ENCODE measurements at places on chromosomes 11 and 22.

DNA sequence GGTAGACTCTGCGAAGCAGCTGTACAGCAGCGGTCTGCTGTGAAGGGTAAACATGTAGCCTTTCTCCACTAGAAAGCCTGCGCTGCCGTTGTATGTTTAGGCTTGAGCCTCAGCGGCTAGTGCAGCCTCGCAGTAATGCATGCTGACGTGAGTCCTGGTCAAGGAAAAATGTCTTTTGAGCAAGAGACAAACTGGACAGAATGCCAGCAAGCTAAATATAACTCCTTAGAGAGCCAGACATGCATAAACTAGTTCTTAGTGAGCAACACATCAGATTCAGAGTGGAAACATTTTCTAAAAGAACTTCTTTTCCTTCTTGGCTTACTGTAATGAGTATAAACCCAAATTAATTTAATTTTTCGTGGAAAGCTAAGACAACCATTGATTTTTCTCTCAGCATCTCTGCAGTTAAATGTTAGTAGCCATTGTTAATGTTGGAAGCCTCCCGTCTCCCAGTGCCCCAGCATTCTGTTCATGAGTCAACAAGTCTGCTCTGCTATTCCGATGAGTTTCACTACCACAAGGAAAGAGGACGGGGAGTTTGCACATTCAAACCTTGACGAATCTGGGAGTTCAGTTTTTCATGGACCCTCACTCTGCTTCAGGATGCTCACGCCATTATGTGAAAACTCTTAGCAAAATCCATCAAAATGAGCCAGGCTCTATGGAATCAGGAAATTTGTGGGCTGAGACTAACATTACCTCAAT lies 51.4 kb downstream of the JAM3 start:
- DNase-seq: no peak

GRCh38 chr11:45664376-45665205 lies 831 bp downstream of the CHST1 start:
- DNase-seq: no peak

GRCh38 chr11:109994907-109995306 lies 98.3 kb upstream of the ZC3H12C start:
- DNase-seq: no peak

- DNase-seq: no peak
These were observed 13.1 kb upstream of the E2F8 start for GRCh38 chr11:19253817-19254216.

DNA sequence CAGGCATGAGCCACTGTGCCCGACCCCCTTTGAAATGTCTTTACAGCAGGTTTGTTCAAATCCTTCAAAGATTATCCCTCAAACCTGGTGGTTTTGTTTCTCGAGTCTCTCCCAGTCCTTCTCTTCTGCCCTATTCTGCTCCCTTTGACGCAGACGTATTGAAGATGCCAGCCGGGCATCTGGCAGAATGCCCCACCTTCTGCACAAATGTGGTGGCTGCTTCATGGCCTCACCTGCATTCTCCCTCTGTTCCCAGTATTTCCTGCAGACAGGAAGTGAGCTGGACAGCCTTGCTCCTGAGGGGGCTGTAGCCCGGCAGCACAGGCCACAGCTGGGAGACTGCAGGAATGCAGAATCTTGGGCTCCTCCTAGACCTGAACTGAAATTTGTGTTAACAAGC lies 4.8 kb upstream of the NAP1L4 start:
- DNase-seq: no peak

DNA sequence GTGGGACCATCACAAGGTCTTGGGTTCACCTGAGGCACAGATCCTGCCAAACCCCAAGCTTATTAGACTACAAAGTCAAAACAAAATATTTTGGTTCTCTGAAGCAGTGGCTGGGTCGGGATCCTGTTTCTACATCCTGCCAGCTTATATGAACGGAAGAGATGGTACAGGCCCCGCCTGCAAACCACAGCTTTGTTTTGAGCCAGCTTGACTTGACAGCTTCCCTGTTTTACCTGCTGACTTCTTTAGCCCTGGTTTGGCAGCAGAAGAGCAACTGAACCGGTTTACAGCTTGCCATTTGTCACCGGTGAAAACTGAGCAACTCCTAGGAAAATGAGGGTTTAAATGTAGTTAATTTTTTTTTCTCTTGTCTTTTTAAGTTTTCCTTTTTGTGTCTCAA lies 11.4 kb downstream of the PACS1 start:
- peak; percentile 55 for DNase-seq

GRCh38 chr11:108340973-108341372 lies 118.1 kb downstream of the ATM start:
- DNase-seq: no peak

DNA sequence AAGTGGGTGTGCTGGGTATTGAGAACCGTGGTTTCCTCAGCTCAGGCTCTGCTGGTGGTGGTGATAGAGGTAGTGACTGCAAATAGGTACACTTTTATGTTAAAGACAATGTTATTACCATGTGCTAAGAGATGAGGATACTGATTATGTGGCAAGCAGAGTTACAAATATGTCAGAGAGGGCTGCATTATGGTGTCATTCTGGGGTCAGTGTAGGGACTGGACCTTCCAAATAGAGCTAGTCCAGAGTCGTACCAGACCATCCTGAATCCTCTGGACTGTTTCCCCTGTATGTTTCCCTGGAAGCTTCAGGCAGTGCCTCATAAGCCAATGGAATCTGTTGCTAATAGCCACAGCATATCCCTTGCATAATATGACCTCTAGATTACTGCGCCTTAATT lies at the start of gene DNAJB7:
Gene DNAJB7, minus strand, starts transcription at position 101 of the 400 bp plus-strand sequence. CDS start 119 bp downstream, outside the sequence.
- DNase-seq: no peak

DNA sequence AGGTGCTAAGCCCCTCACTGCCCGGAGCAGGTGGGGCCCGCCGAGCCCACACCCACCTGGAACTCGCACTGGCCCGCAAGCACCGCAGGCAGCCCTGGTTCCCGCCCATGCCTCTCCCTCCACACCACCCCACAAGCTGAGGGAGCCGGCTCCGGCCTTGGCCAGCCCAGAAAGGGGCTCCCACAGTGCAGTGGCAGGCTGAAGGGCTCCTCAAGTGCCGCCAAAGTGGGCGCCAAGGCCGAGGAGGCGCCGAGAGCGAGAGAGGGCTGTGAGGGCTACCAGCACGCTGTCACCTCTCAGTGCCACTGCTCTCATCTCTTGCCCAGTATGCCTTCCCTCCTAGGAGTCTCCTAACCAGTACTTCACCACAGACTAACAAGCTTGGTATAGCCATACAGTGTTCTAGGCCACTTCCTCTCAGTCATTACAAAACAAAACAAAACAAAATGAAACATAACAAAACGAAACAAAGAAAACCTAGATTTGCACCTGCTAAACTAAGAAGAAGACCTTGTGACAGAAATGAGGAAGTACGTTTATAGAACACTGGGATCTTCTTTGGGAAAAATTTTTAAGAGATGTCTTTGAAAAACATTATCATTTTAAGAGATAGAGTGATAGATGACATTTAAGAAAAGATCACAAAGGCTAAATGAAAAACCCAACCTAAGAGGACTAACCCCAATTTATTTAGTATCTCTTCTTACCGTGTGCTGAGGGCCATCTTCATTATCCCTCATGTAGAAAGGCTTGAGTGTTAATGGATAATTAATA lies 47.7 kb upstream of the GAB2 start:
- DNase-seq: no peak

GRCh38 chr11:71525188-71525937 lies 1.7 kb upstream of the KRTAP5-7 start:
- no peak for DNase-seq

GRCh38 chr22:24089951-24090350 lies 78.8 kb downstream of the CABIN1 start:
- DNase-seq: no peak

GRCh38 chr11:117887431-117888138 lies 11.1 kb upstream of the FXYD6 start:
- no peak for DNase-seq

DNA sequence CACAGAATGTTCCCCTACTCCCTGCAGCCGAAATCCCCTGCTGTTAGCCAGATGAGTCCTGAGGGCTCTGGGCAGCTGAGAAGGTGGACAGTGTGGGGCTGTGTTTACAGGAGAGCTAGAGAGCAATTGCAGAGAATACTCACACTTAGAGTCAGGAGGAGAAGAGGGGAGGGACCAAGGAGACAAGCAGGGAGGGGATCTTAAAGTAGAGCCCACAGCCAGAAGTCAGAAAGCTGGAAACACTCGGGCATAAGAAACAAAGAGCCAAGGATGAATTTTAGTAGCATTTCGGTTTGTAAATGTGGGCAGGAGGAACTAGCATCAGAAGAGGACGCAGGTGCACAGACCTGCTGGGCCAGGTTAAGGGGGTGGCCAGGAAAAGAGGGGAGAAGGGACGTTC lies 1435.9 kb downstream of the BRD1 start:
- DNase-seq: no peak

GRCh38 chr11:115617767-115618166 lies 113.6 kb upstream of the CADM1 start:
- no peak for DNase-seq

DNA sequence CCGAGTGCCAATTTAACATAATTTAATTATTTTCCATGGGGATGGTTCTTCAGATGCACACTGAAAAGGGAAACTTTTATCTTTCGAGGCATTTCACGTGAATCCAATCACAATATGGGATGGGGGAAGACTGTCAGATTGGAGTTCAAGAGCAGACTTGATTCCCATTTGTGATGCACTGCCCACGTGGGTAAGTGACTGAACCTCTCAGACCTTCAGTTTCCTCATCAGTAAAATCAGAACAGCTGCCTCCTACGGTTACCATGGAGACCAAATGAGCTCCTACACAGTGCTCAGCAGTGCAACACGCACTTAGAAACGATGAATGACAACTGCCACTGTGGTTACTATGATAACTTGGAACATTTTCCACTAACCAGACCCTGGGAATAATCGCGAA lies 21.7 kb downstream of the KIAA0930 start:
- peak; percentile 42 for DNase-seq

- DNase-seq: no peak
These were observed 1163.7 kb downstream of the FAM181B start for GRCh38 chr11:81569999-81570398.

GRCh38 chr11:77660947-77661346 lies 23.4 kb upstream of the CLNS1A start:
- DNase-seq: no peak

DNA sequence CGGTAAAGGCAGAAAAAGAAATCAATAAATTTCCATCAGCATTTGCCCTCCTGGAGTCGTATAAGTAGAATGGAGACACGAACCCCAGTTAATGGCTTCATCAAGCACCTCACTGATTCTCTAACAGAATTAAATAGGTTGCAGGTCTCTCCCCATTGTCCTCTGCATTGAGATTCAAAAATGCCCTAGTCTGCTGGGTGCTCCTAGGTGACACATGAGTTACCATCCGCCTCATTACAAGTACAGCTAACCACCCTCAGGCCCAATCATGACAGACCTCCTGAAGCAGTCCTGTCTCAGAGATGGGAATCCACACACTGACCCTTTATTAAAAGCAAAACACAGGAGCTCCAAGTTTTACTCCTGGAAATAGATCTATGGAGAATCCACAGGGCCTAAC lies 31.4 kb downstream of the HSPA8 start:
- DNase-seq: no peak

DNA sequence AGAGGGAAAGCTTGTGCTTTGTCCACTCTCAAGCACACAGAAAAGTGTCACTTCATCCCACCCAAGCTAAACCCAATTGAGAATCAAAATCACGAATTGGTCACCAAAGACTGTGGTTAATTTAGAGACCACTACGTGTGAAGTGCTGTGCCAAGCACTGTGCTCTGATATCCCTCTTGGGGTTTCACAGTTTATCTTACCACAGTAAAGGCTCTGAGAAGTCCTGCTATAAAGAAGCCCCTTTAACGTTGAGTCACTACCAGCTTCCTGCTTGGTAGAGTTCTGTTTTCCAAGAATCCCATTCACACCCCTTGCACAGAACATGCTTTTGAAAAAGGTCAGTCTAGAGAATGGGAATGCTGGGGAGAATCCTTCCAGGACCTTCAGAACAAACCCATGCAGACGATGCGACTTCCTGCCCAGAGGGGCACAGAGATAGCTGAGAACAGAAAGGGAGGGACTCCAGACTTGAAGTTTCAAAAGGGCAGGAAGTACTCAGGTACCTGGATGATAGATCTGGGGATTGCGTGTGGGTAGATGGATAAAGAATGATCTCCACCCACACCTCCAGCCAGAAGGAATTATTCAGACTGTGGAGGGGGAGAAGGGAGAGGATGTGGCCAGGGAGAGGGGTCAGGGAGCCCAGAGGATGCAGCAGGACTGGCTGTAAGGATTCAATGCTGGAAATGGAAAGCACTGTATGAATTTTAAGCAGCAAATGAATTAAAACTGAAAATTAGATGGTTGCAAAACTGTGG lies 18.1 kb upstream of the TSPAN18 start:
- DNase-seq: no peak

- no peak for DNase-seq
These were observed 309.3 kb upstream of the CHORDC1 start for GRCh38 chr11:90532125-90532524.

- DNase-seq: no peak
These were observed 8.0 kb downstream of the MYH9 start for GRCh38 chr22:36379593-36380361.

DNA sequence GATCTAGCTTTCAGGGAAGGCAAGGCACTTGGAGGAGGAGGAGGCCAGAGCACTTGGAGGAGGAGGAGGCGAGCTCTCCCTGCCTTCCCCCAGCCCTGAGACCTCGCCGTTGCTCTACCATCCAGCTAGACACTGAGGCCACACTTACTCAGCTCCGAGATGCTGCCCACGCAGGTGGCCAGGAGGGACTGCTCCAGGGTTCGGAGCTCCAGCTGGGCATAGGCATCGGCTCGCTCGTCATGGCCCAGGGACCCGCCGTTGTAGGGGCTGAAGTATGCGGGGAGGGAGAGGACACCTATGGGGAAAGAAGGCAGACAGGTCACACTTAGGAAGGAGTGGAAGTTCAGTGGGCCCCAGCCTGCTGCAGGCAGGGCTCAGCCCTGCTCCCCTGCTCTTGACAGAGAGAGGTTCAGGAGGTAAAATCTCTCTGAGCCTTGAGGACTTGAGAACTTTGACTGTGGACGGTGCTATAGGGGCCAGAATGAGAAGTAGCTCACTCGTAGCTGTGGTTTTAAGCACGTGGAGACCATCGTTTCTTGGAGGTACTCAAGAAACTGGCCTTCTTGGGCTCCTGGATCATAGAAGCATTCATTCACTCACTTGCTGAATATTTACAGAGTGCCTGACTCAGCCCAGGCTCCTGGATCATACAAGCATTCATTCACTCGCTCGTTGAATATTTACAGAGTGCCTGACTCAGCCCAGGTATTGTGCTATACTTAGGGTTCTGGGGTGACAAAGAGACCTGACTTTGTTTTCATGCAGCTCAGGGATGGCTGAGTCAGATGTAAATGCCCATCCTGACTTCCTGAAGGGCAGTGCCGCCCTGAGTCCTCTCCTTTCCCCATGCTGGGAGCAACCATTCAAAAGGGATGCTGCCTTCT lies 99.2 kb downstream of the NAT10 start:
- no peak for DNase-seq

- no peak for DNase-seq
These were observed 25.0 kb upstream of the SYN3 start for GRCh38 chr22:33083212-33083611.

All from stimulated activated CD4-positive, alpha-beta T cell treated with anti-CD3 and anti-CD28 coated beads, TNF-alpha, amount 100 ng/mL, for 24 hours (primary cell).